ENCODE measurements at places on chromosomes 4 and X.

DNA sequence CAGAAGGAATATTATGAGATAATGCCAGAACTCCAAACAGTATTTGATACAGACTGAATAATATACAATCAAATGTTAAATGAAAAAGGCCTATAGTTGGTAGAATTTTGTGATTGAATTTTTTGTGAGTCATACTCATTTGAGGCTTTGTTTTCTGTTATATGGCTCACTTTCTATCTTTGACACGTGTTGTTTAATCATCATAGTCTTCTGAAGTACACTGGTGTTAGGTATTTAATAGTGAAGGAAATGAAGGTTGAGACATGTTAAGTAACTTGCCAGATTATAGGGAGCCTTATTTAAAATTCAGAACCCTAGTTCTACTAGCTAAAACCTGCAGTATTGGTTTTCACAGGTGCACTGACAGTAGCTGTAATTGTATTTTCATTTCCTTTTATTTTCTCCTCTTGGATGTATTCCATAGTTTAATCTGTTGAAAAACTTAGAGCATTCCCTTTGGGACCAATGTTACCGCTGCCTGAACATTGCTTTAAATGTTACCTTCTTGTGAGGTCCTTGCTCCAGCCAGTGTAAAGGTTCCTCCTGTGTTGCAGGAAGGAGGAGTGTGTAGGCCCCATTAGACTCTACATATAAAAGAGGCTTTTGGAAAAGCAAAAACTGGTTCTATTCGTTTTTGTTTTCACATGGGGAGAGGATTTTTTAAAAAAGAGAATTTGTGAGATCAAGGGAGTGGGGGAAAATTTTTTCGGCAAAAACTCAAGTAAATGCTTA is 224.1 kb downstream of the ARHGAP10 start:
- no peak for DNase-seq

DNA sequence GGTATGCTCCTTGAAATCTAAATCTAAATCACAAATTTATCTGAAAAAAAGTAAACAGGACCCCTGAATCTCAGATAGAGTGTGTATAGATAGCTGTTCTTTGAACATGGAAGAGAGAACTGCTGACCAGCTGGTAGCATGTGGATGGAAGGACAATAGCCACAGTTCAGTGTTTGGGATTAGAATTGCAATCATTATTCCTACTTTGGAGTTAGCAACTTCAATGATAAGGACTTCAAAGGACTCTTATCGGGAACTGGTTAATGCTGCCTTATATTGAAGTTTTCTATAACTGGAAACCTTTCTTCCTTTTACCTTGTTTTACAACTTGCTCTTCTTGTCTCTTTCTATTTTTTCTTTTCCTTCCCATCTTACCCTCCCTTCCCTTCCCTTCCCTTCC is 5.0 kb downstream of the AFM start:
- no peak for DNase-seq

DNA sequence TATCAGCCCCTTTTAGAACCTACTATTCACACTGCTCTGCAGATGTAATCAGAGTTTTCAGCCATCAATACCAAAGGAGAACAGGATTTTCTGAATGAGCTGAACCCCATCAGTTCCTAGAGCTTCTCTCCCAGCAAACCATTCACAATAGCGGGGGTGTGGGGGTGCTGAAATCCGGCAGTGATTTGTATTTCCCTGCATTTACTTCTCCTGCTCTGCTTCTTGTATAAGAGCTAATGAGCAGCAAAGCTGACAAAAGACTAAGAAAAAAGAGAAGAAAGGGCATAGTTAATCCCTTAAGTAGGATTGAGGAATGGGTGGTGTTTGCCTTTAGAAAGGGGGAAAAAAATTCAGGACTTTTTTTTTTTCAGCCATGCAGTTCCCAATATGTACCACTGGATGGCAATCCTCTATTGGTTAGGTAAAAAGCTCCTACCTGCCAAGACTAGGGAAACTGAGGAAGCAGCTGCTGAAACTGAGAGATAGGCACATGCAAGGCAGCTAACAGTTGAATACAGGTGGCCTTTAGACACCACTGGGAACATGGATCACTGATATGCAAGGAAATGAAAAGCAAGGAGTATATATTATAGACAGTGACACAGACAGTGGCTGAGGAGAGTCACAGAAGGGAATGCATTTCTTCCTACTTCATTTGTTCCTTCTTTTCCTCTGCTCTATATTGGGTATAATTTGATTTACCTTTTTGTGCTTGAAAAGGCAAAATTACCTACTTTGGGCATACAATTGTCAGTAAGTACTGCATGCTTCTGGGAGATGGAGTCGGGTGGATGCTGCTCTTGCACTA is 217.9 kb downstream of the HS6ST2 start:
- no peak for DNase-seq

- DNase-seq: no peak
Observed at GRCh38 chrX:148871422-148872160, 371.2 kb downstream of the AFF2 start.

- DNase-seq: no peak
Observed at GRCh38 chr4:114368751-114369150, 229.9 kb upstream of the UGT8 start.
